ENCODE measurements at places on chromosomes 1 and 21.

GRCh38 chr21:31490443-31490842 lies 146.4 kb upstream of the TIAM1 start:
- no peaks in the 10 kb centered on the region for H3K36me3 ChIP-seq
- H3K4me1 ChIP-seq, result no peaks in the 10 kb centered on the region
- no peak overlapping the region for H3K4me3 ChIP-seq
- no peaks in the 10 kb centered on the region for H3K27me3 ChIP-seq
- no peak for DNase-seq

GRCh38 chr1:206631085-206631509 lies 4.2 kb upstream of the DYRK3 start:
- DNase-seq, result no peak
- peaks cover 3% of the 10 kb centered on the region for H3K4me1 ChIP-seq
- H3K4me3 ChIP-seq, result no peak overlapping the region
- no peak overlapping the region for H3K27ac ChIP-seq
- no peaks in the 10 kb centered on the region for H3K27me3 ChIP-seq
- no peaks in the 10 kb centered on the region for H3K36me3 ChIP-seq

DNA sequence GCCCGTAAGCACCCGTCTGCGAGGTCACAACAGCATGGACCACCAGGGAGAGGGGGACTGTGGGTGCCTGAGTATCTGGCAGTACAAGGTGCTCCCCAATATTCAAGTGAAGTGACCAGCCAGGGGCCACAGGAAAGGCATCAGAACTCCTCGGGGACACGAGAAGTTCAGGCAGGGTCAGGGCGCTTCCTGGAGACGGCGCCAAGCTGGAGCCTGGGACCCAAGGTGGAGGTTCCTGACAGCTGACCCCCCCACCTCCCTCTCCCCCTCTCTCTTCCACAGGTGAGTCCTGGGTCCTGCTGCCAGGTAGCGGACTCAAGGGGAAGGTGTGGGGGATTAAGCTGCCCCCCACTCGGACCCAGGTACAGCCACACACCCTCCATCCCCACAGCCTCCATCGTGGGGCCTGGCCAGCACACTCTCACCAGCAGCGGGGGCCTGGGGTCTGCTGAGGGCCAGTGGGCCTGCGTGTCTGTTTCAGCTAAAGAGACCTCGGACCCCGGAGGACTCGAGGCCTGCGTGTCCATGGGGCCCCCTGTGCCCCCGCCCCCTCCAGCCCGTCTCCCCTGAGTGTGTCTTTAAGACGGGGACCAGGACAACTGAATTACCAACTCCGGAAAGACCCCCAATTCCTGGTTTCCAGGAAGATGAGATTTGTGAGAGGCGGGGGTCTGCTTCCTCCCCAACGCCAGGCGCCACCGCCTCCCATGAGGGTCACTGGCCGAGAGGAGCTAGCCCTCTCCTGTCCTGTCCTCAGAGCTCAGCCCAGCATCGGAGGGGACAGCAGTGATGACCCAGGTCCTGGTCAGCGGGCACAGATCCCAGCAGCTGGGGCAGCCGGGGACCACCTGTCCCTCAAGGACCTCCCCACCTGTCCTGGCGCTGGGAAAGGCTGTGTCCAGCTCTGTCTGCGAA lies 6.2 kb downstream of the TNFRSF18 start:
- H3K36me3 ChIP-seq, result no peaks in the 10 kb centered on the region
- no peaks in the 10 kb centered on the region for H3K4me1 ChIP-seq
- no peak for DNase-seq
- H3K27ac ChIP-seq, result peak overlapping the region; percentile 67
- H3K4me3 ChIP-seq, result peak overlapping the region; percentile 34

- H3K27me3 ChIP-seq, result no peaks in the 10 kb centered on the region
- H3K36me3 ChIP-seq, result no peaks in the 10 kb centered on the region
- peaks cover 10% of the 10 kb centered on the region for H3K4me1 ChIP-seq
- no peak overlapping the region for H3K4me3 ChIP-seq
- peak overlapping the region; percentile 35 for H3K27ac ChIP-seq
Measured at GRCh38 chr21:44949779-44950198, 10.0 kb downstream of the SLX9 start.

DNA sequence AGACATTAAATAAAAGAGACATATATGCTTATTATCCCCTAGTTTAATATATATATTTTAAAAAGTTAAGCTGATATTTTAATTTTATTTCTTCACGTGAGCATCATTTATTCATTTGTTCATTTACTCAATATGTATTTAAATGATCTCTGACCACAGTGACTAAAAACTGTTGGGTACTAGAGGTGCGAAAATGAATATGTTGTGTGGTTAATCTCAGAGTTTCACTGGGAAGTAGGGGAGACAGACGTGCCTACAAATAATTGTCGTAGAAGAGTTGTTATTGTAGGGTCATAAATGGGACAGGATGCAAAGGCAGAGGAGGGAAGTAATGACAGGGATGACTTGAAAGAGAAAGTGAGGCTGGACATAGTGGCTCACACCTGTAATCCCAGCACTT lies 213.0 kb upstream of the CACYBP start:
- no peak overlapping the region for H3K27ac ChIP-seq
- H3K27me3 ChIP-seq, result no peaks in the 10 kb centered on the region
- H3K4me1 ChIP-seq, result no peaks in the 10 kb centered on the region
- H3K4me3 ChIP-seq, result no peak overlapping the region
- no peaks in the 10 kb centered on the region for H3K36me3 ChIP-seq

GRCh38 chr1:171017426-171017825 lies 73.3 kb upstream of the FMO3 start:
- DNase-seq, result no peak
- H3K27ac ChIP-seq, result no peak overlapping the region
- H3K36me3 ChIP-seq, result no peaks in the 10 kb centered on the region
- H3K4me1 ChIP-seq, result no peaks in the 10 kb centered on the region
- no peak overlapping the region for H3K4me3 ChIP-seq

DNA sequence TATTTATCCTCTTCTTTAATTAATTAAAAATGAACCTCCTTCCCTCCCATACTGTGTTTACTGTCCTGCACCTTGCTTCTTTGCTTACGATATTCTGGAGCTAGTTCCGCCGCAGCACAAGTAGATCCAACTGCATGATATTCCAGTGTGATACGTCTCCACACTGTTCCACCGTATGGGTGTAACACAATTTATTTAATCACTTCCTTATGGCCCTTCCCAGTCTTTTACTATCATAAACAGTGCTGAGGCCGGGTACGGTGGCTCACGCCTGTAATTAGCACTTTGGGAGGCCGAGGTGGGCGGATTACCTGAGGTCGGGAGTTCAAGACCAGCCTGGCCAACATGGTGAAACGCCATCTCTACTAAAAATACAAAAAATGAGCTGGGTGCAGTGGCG lies 25.7 kb downstream of the CNST start:
- no peak overlapping the region for H3K27ac ChIP-seq
- DNase-seq, result no peak
- no peak overlapping the region for H3K4me3 ChIP-seq
- no peaks in the 10 kb centered on the region for H3K27me3 ChIP-seq

- H3K27ac ChIP-seq, result no peak overlapping the region
- DNase-seq, result no peak
- H3K27me3 ChIP-seq, result no peaks in the 10 kb centered on the region
- no peak overlapping the region for H3K4me3 ChIP-seq
- H3K36me3 ChIP-seq, result no peaks in the 10 kb centered on the region
Measured at GRCh38 chr1:30371888-30372791, 351.2 kb downstream of the MATN1 start.

GRCh38 chr1:175166746-175167145 lies 25.8 kb downstream of the KIAA0040 start:
- H3K27ac ChIP-seq, result no peak overlapping the region
- no peaks in the 10 kb centered on the region for H3K36me3 ChIP-seq
- no peaks in the 10 kb centered on the region for H3K27me3 ChIP-seq
- DNase-seq, result no peak
- H3K4me1 ChIP-seq, result no peaks in the 10 kb centered on the region

GRCh38 chr1:109282497-109282951 lies 421 bp downstream of the PSRC1 start:
- peaks cover 3% of the 10 kb centered on the region for H3K4me1 ChIP-seq
- H3K27ac ChIP-seq, result peak overlapping the region; percentile 86
- no peak for DNase-seq
- H3K4me3 ChIP-seq, result peak overlapping the region; percentile 68
- no peaks in the 10 kb centered on the region for H3K27me3 ChIP-seq

- no peaks in the 10 kb centered on the region for H3K4me1 ChIP-seq
- no peak overlapping the region for H3K4me3 ChIP-seq
- no peak for DNase-seq
- H3K27ac ChIP-seq, result no peak overlapping the region
- H3K27me3 ChIP-seq, result no peaks in the 10 kb centered on the region
Measured at GRCh38 chr1:3468236-3469103, 14.0 kb downstream of the ARHGEF16 start.

- H3K36me3 ChIP-seq, result no peaks in the 10 kb centered on the region
- no peaks in the 10 kb centered on the region for H3K4me1 ChIP-seq
- DNase-seq, result no peak
- H3K27ac ChIP-seq, result no peak overlapping the region
- no peaks in the 10 kb centered on the region for H3K27me3 ChIP-seq
Measured at GRCh38 chr1:75643460-75643859, 32.5 kb upstream of the SLC44A5 start.

DNA sequence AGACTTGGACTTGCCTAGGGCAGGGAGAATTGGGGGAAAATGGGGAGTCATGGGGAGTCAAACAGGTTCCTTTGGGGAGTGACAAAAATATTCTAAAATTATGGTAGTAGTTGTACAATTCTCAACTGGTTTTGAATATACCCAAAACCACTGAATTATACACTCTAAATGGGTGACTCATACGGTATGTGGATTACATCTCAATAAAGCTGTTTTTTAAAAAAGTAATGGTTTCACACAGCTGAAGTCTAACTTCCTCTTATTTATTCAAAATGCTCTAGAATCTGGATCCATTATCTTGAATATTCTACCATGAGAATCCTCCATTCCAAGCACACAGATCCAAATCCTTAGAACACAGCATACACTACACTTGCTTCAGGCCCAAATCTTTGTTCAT lies 11.1 kb downstream of the EIF4G3 start:
- no peaks in the 10 kb centered on the region for H3K36me3 ChIP-seq
- H3K27ac ChIP-seq, result no peak overlapping the region
- H3K27me3 ChIP-seq, result no peaks in the 10 kb centered on the region
- H3K4me1 ChIP-seq, result no peaks in the 10 kb centered on the region

DNA sequence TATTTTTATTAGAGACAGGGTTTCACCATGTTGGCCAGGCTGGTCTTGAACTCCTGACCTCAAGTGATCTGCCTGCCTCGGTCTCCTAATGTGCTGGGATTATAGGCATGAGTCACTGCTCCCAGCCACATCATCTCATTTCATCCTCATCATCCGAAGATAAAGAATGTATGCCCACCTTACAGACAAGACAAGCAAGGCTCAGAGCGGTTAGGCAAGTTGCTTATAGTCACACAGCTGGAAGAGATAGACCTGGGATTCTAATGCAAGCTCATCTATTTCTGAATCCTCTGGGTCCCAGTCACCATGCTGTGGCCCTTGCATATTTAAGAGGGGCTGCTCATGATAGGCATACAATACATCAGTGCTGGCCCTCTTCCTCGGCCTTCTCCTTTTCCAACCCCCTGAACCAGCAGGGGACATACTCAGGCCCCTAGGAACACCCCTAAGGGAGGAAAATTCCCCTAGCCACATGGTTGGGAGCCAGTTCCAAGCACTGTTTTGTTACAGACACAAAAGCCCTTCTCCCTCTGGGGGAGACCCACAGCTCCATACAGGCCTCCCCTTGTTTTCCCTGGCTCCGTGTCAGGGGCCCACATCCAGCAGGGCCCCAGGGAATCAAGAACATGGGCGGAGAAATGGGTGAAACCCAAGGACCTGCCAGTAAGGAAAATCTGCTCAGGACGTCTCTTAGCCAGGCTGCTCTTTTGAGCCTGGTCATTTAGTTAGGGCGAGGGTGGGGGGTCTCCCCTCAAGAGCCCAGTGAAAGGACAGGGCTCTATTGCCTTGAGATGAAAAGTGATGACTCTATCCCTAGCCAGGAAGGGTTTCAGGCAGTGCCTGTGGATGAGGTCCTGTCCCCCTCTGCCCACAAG lies 6.9 kb downstream of the CSRP1 start:
- H3K36me3 ChIP-seq, result no peaks in the 10 kb centered on the region
- H3K27me3 ChIP-seq, result no peaks in the 10 kb centered on the region
- peaks cover 28% of the 10 kb centered on the region for H3K4me1 ChIP-seq
- no peak for DNase-seq

- H3K27ac ChIP-seq, result peak overlapping the region; percentile 83
- no peak overlapping the region for H3K4me3 ChIP-seq
- peaks cover 4% of the 10 kb centered on the region for H3K27me3 ChIP-seq
- peaks cover 4% of the 10 kb centered on the region for H3K4me1 ChIP-seq
- no peak for DNase-seq
Measured at GRCh38 chr1:47577303-47578025, 139.6 kb downstream of the FOXD2 start.

DNA sequence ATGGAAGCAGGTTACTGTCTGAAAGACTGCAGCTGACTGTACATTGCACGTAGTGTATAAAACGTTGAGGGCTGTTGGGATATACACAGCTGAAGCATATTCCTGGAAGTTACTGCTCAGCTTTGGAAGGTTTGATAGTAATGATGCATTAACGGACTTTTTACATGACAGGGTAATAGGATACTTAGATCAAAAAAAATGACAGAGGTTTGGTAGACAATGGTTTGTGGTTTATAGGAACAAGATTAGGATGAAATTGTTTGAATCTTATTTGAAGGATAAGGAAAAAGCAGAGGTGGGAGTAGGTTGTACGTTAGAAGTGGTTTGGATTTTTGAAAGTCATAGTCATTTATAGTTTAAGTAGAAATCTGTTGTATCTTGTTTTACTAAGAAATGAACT lies 33.0 kb downstream of the ADGRL2 start:
- H3K27ac ChIP-seq, result no peak overlapping the region
- no peak overlapping the region for H3K4me3 ChIP-seq
- H3K27me3 ChIP-seq, result no peaks in the 10 kb centered on the region
- H3K36me3 ChIP-seq, result no peaks in the 10 kb centered on the region
- H3K4me1 ChIP-seq, result peaks cover 9% of the 10 kb centered on the region

GRCh38 chr1:175803413-175803812 lies 60.0 kb upstream of the TNR start:
- H3K27ac ChIP-seq, result no peak overlapping the region
- no peaks in the 10 kb centered on the region for H3K27me3 ChIP-seq
- H3K4me3 ChIP-seq, result no peak overlapping the region
- H3K4me1 ChIP-seq, result no peaks in the 10 kb centered on the region
- no peaks in the 10 kb centered on the region for H3K36me3 ChIP-seq

DNA sequence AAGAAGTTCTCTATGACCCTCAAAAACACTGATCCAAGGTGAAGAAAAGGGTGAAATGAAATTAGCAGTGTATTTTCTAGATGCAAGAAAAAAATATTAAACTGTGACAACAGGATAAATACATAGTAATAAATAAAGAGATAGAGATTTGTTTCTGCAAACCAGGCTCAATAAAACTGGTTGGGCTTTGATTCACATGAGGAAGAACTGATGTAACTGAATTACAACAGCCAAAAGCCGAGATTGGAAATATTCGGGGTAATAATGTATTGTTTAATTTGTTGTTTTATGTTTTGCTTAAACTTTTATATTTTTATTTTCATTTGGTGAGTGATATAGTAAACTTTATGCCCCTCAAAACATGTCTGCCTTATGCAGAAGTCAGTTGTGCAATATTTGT lies 285.0 kb downstream of the BRINP3 start:
- no peaks in the 10 kb centered on the region for H3K27me3 ChIP-seq
- no peak overlapping the region for H3K4me3 ChIP-seq
- no peak overlapping the region for H3K27ac ChIP-seq
- no peaks in the 10 kb centered on the region for H3K36me3 ChIP-seq
- no peaks in the 10 kb centered on the region for H3K4me1 ChIP-seq
